ENCODE measurements at places on chromosomes 12 and 14.

DNA sequence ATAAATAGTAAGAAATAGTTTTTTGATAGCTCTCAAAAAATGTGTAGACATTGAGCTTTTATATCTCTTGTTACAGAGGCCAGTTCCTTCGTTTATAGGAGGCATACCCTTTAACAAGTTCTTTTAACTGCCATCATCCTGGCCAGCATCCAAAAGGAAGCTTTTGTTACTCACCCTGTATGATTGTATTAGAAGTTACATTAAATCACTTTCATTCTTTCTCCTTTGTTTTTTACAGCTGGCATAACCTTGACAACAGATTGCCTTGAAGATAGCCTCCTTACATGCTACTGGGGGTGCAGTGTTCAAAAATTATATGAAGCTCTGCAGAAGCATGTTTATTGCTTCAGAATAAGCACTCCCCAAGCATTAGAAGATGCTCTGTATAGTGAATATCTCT lies 20.1 kb downstream of the CGRRF1 start:
- no peak for DNase-seq

- DNase-seq = no peak
Measured at GRCh38 chr12:53174881-53175491, 5.5 kb upstream of the ZNF740 start.

- DNase-seq = no peak
Measured at GRCh38 chr12:71752891-71753290, 1.8 kb upstream of the RAB21 start.

GRCh38 chr14:95463171-95463901 lies 53.1 kb downstream of the SYNE3 start:
- no peak for DNase-seq

GRCh38 chr12:97520106-97520505 lies 57.5 kb downstream of the RMST start:
- DNase-seq = no peak

- no peak for DNase-seq
Measured at GRCh38 chr14:86796221-86797074, 1196.5 kb downstream of the GALC start.

GRCh38 chr14:93912782-93913181 lies 14.4 kb upstream of the FAM181A start:
- no peak for DNase-seq

DNA sequence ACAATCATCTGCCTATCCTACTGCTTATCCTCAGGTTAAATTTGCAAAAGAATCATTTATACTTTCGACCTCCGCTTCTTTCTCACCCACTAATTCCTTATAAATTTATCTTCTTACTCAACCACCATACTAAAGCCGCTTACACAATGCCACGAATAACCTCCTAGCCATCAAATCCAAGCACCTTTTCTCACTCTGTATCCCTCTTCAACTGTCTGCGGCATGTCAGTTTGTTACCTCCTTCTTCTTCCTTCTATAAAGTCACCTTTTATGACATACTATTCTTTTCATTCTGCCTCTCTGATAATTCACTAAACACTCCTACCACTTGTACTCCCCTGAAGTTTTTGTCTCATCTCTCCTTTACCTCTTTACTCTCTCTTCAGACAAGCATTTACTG lies 66.3 kb downstream of the SEC23A start:
- DNase-seq = no peak

DNA sequence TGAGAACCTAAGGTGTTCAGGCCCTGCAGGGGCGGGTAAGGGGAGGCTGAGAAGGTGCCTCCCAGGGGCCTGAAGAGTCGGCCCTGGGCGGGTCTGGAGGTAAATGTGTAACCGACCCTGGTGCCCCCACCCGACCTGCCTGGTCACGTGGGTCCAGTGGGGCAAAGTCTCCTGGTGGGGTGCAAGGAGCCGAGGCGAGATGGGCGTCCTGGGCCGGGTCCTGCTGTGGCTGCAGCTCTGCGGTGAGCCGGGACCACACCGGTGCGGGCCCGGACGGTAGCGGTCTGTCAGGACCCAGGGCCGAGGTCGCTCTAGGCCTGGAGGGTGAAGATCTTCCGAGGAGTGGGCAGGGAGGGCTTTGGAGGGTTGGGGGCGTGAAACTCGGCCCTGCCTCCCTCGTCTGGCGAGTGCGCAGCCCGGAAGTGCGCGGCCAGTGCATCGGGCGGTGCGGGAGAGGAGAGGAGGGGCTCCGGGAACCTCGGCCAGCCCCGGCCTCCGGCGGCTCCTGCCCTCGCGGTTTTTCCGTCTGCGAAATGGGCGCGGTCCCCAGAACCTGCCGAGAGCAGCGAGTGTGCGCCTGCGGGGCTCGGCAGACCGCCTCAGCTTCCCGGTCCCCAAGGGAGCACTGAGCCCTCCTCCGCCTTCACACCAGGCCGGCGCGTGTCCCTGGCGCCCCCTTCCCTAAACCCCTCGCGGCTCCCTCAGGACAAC lies at the start of gene AMN:
Gene AMN (plus strand): TSS at position 174 of the 711 bp plus-strand sequence. CDS start 26 bp downstream, at position 200.
- no peak for DNase-seq

- no peak for DNase-seq
Measured at GRCh38 chr12:13411287-13411686, 214.8 kb downstream of the EMP1 start.
